Right atrium auricular region (tissue), 2 donors: ENCODE measurements at places on chromosomes 11 and 22. TPM values are rescaled to one million over a fixed set of nuclear protein-coding genes. Genes with fewer than 3 reads are reported as not detected.

- DNase-seq: no peak
Measured at GRCh38 chr22:25083056-25083806, 116.4 kb upstream of the CRYBB3 start.

MUC6 gene
- not detected for total RNA-seq

- no peak for DNase-seq
Measured at GRCh38 chr11:67640021-67640757, 626 bp upstream of the TBX10 start.

DNA sequence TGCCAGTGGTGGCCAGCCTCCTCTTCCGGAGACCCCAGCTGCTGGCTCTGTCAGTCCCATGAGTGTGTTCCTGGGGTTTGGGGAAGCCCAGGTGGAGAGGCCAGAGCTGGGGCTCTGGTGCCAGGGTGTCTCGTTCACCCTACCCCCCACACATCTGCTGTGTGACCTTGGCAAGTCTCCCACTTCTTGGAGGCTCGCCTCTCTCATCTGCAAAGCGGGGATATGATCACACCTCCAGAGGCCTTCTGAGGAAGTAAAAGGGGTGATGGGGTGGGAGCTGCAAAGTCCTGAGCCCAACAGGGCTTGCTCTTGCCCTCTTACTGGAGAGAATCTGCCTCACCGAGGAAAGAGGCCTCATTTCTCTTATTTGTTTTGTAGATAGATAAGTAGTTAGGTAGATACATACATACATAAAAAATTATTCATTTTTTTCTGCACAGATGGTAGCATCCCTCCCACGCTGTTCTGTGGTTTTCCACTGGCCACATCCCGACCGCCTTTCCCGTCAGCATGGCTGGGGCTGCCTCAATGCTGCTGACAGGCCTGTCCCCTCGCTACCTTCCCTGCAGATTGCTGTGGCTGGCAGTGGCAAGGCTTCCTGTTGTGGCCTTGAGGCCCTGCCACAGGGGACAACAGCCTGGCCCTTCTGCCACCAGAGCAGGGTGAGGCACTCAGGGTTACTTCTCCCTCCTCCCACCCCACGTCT lies 23.9 kb downstream of the MYO7A start:
- no peak for DNase-seq

- no peak for DNase-seq
Measured at GRCh38 chr11:121553806-121554205, 101.0 kb upstream of the SORL1-AS1 start.

- no peak for DNase-seq
Measured at GRCh38 chr11:17767914-17768313, 33.3 kb downstream of the KCNC1 start.

DNA sequence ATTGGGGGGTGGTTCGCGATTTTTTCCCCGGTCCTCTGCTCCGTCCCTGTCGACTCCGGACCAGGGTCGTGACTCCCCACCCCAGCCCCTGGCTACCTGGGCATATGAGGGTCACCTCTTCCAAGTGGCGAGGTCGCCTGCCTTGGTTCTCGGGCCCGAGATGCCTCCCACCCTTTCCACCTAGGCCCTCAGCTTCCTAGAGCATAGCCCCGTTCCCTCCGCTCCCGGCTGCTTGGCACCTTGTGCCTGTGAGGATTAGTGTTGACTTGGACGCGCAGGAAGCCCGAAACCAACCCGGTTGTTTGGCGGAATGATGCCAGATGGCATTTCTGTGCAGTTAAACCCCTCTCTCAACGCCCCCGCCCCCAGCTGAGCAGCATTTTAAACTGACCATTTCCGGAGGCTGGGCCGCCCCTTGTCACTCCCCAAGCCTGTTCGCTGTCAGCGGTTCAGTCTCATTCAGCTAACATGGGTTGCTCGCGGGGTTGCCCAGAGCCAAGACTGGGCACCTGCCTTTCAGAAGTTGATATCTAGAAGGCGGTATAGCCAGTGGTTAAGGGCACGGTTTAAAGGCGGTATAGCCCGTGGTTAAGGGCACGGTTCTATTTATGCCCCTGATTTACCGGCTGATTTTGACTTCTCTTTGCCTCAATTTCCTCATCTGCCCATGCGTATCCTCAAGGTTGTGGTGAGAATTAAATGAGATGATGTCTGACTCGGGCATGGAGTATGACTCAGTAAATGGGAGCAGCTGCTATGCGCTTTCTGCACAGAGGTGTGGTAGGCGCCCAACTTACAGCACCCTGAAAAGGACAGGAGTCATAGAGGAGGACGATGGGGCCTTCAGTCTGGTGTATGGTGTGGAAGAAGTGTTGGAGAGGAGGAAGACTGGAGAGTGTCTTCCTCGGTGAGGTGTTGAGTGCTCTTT lies 639 bp downstream of the INCENP start:
- no peak for DNase-seq
